ENCODE measurements at places on chromosomes 6 and 20. TPM values are rescaled to one million over a fixed set of nuclear protein-coding genes. Genes with fewer than 3 reads are reported as not detected.

GRCh38 chr6:144265061-144265357, 20.1 kb upstream of the UTRN start:
- DNase-seq: no peak

GRCh38 chr20:24910461-24910860, 38.6 kb upstream of the CST7 start:
- DNase-seq: no peak

The PTK6 gene
- total RNA-seq: 0.55 TPM

DNA sequence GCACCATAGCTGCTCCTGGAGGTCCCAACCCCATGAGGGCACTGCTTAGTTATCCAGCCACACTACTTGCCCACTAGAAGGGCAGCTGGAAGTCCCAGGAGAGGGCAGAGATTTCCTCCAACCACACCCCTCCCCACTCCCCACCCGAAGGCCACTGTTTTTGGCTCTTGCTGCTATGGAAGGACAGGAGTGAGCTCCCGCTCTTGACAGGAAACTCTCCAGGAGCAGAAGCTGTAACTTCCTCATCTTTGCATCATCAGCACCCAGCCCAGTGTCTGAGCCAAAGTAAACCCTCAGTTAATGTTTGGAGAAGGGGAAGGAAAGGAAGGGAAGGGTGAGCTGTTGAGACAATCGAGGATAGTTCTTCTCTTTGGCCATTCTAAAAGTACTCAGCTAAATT, 120.7 kb downstream of the MTFR2 start:
- no peak for DNase-seq

DNA sequence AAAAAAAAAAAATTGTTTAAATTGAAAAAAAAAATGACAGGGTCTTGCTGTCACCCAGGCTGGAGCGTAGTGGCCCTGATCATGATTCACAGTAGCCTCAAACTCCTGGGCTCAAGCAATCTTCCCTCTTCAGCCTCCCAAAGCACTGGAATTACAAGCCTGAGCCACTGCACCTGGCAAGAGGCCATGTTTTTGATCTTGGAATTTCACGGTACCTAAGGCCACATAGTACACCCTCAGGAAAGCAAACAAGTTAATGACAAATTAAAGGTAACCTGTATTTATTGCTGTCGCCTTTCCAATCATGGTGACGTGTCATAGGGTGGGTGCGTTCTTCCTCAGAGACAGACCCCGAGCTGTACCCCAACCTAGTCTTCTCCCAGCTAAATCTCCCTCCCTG, 79.2 kb downstream of the LINC00237 start:
- no peak for DNase-seq

DNA sequence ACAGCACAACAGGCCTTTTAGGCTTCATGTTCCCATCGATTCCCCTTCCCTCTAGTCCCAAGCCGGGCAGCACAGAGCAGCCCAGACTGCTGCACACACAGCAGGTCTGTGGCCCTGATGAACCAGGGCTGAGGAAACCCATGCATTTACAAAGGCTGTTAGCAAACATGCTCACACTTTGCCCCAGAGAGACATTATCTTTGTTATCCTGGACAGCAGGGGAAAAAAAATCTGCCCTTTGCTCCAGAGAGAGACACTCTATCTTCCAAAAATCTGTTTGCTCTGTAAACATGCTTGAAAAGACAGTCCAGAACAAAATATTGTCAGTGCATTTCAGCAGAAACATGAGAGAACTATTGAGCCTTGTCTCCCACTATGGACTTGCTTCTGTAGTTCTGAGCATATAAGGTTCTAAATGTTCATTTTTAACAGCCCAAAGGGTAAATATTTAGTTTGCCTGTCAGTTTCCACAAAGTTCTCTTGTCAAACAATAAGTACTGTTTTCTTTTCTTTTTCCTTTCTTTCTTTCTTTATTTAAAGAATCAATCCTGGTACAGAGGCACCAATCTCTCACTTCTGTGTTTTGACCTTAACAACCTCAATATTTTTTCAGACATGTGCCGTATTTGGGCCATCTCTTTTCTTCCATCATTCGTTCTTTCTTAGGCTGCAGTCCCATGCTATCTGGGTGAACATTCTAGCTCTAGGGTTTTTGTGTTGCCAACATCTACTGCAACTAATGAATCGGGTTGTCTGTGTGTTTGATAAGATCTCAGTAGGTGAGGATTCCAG, 468.0 kb downstream of the EPM2A start:
- DNase-seq: no peak
